ENCODE measurements at places on chromosomes 12 and 14. TPM values are rescaled to one million over a fixed set of nuclear protein-coding genes. Genes with fewer than 3 reads are reported as not detected.

The CLEC2A gene
- total RNA-seq = not detected

The TROAP gene
- total RNA-seq = 38.3 TPM

The SCNN1A gene
- not detected for total RNA-seq

The TMEM229B gene
- total RNA-seq = 33.8 TPM

The TCTN2 gene
- total RNA-seq = 36.3 TPM

The ZDHHC22 gene
- total RNA-seq = not detected

The POP5 gene
- 44.7 TPM for total RNA-seq

The PTPN11 gene
- total RNA-seq = 90.4 TPM

The KRT71 gene
- total RNA-seq = not detected

The NPAS3 gene
- 0.46 TPM for total RNA-seq

The ERG28 gene
- 20.4 TPM for total RNA-seq

The RIMBP2 gene
- total RNA-seq = not detected

The TMBIM6 gene
- total RNA-seq = 499 TPM

The CD163L1 gene
- total RNA-seq = 0.36 TPM

The ERP27 gene
- 0.15 TPM for total RNA-seq

The LRP1 gene
- total RNA-seq = 70.2 TPM

The MYH6 gene
- not detected for total RNA-seq

The RDH5 gene
- total RNA-seq = 1.0 TPM

The SMAGP gene
- total RNA-seq = not detected

The SOAT2 gene
- total RNA-seq = not detected

The RASSF8 gene
- total RNA-seq = 109 TPM

The ADSS1 gene
- total RNA-seq = 1.8 TPM

The GPRC5D gene
- total RNA-seq = not detected

The SLC8B1 gene
- 9.8 TPM for total RNA-seq

The SERPINA10 gene
- not detected for total RNA-seq

The GRIP1 gene
- total RNA-seq = 2.9 TPM

The ASCL1 gene
- not detected for total RNA-seq

The KCNH5 gene
- not detected for total RNA-seq

The NEMP1 gene
- 16.7 TPM for total RNA-seq

The C3AR1 gene
- 4.8 TPM for total RNA-seq

The MANSC1 gene
- 4.1 TPM for total RNA-seq

The ALX1 gene
- 39.0 TPM for total RNA-seq

The SOX5 gene
- 21.0 TPM for total RNA-seq

The GLT1D1 gene
- 0.36 TPM for total RNA-seq

The ACSS3 gene
- total RNA-seq = under 0.01 TPM

The CCDC88C gene
- total RNA-seq = 0.46 TPM

The PPFIA2 gene
- 2.2 TPM for total RNA-seq

The EFS gene
- total RNA-seq = 0.77 TPM

The ESRRB gene
- not detected for total RNA-seq

The NEUROD4 gene
- total RNA-seq = not detected

Measured in melanocyte of skin (primary cell).